ENCODE measurements at places on chromosomes 3 and 15.
A peak's percentile ranks its signal among the peaks of the same experiment; 100 is the strongest.

- no peak for DNase-seq
Measured at GRCh38 chr15:25509703-25510102, 70.9 kb upstream of the UBE3A start.

GRCh38 chr3:55626279-55626665 lies 139.2 kb upstream of the WNT5A start:
- DNase-seq, result no peak

- no peak for DNase-seq
Measured at GRCh38 chr3:107868449-107868848, 222.4 kb downstream of the CD47 start.

DNA sequence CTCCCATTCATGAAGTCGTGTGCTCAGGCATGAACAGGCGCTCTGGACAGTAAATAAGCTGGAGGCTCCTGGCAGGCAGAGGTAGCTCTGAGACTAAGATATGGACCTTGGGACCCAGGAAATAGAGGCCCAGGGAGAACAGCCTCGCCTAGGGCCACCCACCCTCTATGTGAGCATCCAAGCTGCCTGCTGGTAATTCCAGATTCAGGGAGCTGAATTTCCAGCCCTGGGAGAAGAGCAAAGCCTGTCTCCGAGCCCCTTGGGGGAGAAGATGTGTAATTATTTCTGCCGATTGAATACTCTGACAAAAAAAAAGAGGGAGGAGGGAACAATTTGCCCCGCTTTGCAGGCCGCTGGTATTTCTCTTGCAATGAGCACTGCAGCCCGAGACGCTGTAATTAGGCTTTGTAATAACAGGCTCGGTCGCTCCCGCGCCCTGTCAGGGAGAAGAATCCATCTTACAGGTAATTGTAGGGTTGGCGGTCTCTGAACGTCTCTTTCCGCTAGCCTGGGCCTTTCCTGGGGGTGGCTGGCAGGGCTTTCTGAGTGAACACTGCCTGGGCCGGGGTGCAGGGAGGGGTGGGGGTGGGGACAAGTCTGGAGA lies 131.5 kb downstream of the WNT7A start:
- no peak for DNase-seq

DNA sequence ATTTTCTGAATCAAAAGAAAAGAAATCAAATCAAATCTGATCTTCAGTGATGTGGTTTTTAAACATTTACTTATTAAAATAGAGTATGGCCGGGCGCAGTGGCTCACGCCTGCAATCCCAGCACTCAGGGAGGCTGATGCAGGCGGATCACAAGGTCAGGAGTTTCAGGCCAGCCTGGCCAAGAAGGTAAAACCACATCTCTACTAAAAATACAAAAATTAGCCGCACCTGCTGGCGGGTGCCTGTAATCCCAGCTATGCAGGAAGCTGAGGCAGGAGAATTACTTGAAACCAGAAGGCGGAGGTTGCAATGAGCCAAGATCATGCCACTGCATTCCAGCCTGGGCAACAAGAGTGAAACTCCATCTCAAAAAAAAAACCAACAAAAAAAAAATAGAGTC lies 169.1 kb downstream of the ULK4 start:
- no peak for DNase-seq

GRCh38 chr3:192905980-192906678 lies 11.5 kb downstream of the MB21D2 start:
- DNase-seq, result no peak

DNA sequence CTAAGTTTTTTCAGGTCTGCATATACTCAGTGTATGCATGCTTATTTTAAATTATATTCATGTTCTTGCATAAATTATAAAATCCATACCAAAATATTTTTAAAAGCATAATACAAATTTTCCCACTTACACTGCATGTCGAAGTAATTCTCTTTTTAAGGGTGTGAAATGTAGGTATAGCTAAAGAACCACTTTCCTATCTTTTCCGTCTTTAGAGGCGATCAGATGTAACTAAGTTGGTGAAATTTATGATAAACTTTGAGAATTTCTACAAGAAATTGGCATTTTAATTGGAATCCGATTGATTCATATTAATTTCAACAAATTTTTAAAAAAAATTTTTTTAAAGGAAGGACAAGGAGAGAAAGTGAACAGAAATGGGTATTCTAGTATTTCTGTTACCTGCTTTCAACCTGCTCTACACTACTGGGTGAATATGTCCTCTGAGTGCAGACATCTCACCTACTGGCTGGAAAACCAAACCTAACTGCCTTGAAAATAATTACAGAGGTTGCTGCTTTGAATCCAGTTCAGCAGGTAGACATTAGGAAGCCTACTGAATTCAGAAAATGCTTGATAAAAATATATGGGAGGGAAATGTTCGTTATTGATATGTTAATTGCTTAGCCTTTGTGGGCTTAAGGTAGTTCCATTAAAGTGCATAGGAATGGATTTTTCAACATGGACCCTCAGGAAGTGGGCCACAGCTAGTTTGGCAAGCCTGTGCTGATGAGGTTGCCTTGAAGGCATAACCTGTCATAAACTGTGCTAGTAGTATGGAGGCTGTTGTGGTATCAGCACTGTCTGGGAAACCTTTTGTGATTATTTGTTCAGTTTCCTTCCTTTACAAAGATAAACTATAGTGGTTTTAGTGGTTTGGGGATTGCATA lies 5.1 kb downstream of the TRIM71 start:
- no peak for DNase-seq

DNA sequence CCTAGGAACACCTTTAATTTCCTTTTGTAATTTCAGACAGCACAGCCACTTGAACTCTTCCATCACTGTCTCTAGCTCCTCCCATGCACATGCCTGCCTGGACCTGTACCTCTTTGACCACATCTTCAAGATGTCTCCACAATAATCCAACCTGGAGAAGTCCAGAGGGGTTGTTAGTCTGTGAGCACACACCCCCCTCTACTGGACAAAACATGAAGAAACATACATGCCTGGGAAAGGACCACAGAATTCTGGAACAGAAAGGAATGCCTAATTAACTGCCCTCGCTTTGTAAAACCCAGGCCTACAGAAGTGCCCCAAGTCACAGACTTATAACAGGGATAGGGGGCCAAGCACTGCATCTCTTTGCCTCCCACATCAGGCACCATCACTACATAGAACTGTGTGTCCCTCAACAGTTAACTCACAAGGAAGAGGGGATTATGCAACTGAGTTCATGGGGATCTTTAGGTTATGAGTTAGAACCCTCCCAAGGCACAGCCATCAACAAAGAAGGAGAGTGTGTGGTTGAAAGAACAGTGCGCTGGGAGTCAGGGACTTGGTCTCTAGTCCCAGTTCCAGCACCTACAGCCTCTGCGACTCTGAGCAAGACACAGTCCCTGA lies 61.7 kb downstream of the FMN1 start:
- DNase-seq, result no peak

DNA sequence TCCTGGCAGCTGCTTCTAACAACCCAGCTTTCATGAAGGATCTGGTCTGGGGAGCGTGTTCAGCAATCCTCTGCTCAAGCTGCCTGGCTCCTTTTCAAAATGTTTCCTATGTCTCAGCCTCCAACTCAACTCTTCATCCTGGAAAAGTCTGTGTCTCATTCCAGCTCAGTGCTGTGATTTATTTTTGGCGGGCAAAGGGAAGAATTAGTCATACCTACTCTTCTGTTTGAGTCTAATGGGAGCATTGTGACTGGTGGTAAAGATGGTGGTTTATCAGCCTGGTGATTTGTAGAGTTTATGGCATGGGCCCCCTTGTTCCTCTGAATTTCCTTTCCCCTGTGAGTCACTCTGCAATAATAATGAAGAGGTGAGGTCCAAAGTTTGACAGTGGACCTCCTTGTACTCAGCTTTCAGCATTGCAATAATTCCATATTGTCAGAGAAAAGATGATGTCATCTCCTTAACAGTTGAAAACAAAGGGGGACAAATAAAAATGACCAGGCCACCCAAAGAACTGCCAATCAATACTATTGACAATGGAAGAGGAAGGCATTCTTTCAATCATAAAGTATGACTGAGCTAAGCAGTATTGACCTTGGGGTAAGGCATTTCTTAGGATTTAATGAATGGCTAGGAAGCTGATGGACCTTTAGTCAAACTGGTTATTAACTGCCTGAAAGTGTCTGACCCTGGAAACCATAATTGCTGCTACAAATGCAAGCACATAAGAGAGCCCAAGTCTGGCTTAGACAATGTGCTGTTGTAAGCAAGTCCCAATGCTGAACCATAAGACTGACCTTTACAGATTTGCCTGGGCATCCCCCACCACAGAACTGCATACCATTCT lies 204.7 kb upstream of the MCTP2 start:
- DNase-seq, result no peak

DNA sequence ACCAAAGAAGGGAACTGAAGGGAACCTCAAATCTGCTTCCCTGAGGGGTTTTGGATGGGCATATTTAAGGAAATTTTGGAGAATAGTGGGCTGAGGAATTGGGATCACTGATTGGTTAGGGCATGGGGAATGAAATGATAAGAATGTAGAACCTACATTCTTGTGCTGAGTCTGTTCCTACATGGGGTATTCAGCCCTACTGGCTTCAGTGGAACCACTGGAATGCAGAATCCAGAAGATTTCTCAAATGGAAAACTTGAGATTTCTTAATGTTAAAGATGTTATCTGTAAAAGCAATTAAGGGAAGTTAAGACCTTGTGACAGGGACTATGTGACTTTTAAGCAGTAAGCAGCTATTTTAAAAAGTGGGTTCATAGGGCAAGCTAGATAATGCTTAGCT lies 1062.4 kb downstream of the AGBL1 start:
- no peak for DNase-seq

DNA sequence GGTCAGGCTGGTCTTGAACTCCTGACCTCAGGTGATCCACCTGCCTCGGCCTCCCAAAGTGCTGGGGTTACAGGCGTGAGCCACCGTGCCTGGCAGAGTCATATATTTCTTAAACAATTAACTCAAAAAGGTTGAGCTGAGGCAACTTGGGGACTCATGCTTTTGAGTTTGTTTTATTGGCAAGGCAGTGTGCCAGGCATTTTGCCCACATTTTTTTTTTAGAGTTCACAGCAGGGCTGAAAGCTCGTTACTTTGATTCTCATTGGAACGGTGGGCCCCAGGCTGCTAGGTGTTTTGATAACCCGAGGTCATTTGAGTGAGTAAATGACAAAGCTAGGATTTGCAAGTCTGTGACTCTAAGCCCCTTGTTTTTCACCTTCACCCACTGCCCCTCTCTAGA lies 76.2 kb downstream of the CCK start:
- DNase-seq, result no peak

- DNase-seq, result no peak
Measured at GRCh38 chr3:65837604-65838003, 201.1 kb downstream of the MAGI1 start.

DNA sequence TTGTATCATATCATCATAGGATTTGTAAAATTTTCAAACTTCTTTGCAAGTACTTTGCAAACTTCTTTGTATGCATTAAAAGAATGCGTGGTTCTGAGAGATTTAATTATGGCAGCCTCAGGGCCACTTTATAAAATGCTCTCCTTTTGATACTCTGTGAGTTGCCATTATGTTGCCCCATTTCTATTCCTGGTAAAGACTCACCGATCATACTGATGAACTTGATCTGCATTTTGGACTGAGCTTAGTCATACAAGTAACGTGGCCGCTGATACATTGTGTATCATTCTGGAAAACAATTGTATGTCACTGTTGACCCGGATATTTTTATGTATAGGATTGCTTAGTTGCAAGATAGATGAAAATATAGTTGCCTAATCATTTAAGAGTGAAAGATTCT lies 38.8 kb downstream of the AKAP13 start:
- DNase-seq, result no peak

GRCh38 chr15:38589502-38589901 lies 24.9 kb upstream of the RASGRP1 start:
- no peak for DNase-seq

GRCh38 chr15:52709187-52709981 lies 30.2 kb upstream of the ATOSA start:
- DNase-seq, result no peak

DNA sequence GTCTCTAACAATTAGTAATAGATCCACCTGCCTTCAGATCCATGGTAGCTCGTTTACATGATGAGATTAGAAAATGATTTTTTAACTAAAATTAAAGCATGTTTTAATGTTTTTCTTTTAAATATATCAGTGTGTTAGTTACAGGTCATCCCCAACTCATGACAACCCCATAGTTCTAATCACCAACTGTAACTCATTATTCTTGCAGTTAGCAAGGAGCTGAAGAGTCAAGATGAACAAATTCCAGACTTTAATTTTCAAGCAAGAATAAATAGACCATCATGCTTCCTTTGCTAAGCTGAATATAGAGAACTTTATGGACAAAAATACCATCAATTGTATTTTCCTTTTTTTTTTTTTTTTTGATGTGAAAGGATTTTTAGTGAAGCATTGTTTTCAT lies 101.1 kb downstream of the TOP2B start:
- no peak for DNase-seq

DNA sequence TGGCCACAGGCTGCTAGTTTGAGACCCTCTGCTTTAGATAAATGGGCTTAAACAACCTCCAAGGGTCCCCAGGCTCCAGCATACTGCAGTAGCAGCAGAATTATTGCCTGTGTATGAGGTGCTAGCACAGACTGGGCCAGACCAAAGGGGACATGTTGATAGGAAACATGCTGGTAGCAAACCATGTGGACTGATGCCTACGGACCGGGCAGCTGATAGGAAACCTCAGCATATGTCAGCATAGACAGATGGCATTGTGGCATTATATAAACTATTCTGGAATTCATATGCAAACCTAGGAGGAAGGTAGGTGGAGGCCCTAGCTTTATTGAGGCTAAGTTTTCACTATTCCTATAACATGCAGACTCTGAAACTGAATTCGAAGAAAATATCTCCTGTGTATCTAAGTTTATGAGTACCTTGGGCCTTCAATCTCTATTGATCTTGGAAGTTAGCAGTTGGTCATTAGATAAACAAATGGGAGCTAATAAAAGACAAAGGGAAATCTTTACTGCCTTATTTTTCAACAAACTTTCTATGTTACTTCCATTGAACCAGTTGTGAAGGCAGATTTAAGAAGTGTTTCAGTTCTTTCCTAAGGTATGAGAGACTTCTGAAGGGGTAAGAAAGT lies 1.7 kb upstream of the HGD start:
- DNase-seq, result no peak

- DNase-seq, result no peak
Measured at GRCh38 chr3:52838561-52839267, 3.9 kb upstream of the MUSTN1 start.

- DNase-seq, result peak; percentile 39
Measured at GRCh38 chr3:100548053-100548452, 55.6 kb downstream of the TMEM45A start.

- DNase-seq, result no peak
Measured at GRCh38 chr15:75420698-75421097, 30.8 kb downstream of the SIN3A start.

DNA sequence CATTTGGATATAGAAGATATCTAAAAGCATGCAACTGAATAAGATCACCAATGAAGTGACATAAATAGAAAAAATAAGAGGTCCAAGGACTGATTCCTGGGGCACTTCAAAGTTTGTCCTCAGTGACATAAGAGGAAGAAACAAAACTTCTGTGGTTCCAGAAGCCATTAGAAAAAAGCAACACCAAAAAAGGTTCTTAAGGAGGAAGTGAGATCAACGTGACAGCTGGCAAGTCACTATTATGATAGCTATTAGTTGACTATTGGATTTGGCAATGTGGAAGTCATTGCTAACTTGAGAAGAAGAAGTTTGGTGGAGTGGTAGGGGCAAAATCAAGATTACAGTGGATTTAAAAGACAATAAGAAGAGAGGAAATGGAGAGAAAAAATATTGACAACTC lies 1098.3 kb downstream of the NAALADL2 start:
- DNase-seq, result no peak

Measured in NCI-H1105 (cell line).